CD4-positive, alpha-beta T cell treated with Interleukin-4 for 1 hour (primary cell): ENCODE measurements at places on chromosomes 4 and X.

GRCh38 chrX:9560219-9560618 is 95.4 kb downstream of the TBL1X start:
- DNase-seq: no peak

GRCh38 chrX:48467281-48467761 is 2.7 kb downstream of the SLC38A5 start:
- no peak for DNase-seq

- peak; percentile 45 for DNase-seq
Measured at GRCh38 chr4:17347445-17347844, 164.4 kb downstream of the QDPR start.

- DNase-seq: no peak
Measured at GRCh38 chrX:140503714-140504351, 1.0 kb downstream of the SOX3 start.

- DNase-seq: no peak
Measured at GRCh38 chr4:10462876-10463275, 5.7 kb upstream of the ZNF518B start.

- DNase-seq: no peak
Measured at GRCh38 chrX:41723826-41724225, at the start of gene GPR82. GPR82 (plus strand) TSS chrX:41724181; CDS start chrX:41727027, 2,846 bp downstream.
